ENCODE measurements at places on chromosomes 2 and 18. TPM values are rescaled to one million over a fixed set of nuclear protein-coding genes. Genes with fewer than 3 reads are reported as not detected.

Gene GLI2
- 7.8 TPM for total RNA-seq

Gene TMEM198
- total RNA-seq: 8.6 TPM

Gene NDC80
- 10.5 TPM for total RNA-seq

Gene DAW1
- 0.44 TPM for total RNA-seq

Gene ALPP
- total RNA-seq: not detected

Gene TUBB8B
- not detected for total RNA-seq

Gene CFC1
- 0.55 TPM for total RNA-seq

Gene UPP2
- 0.33 TPM for total RNA-seq

Gene RASGRP3
- total RNA-seq: 18.0 TPM

Gene MAP3K20
- 63.3 TPM for total RNA-seq

Gene RTP5
- total RNA-seq: not detected

Gene SCYGR4
- not detected for total RNA-seq

Gene RUFY4
- not detected for total RNA-seq

Gene REG3G
- total RNA-seq: not detected

Gene VSNL1
- total RNA-seq: 12.9 TPM

Gene CD226
- 5.2 TPM for total RNA-seq

Gene CHST9
- 3.8 TPM for total RNA-seq

Gene GAL3ST2
- 0.71 TPM for total RNA-seq

Gene LBX2
- not detected for total RNA-seq

Gene UGT1A10
- total RNA-seq: not detected

Gene ATP8B1
- total RNA-seq: 12.3 TPM

Gene RAB27B
- total RNA-seq: 8.7 TPM

Gene CLEC4F
- total RNA-seq: 9.1 TPM

Gene ACKR3
- 26.8 TPM for total RNA-seq

Gene RNU2-63P
- total RNA-seq: not detected

Gene MRPS5
- total RNA-seq: 56.2 TPM
